ENCODE measurements at places on chromosomes 2 and 18.
A peak's percentile ranks its signal among the peaks of the same experiment; 100 is the strongest.

GRCh38 chr2:176109946-176110345 lies 2.9 kb downstream of the HOXD11 start:
- DNase-seq = no peak

- DNase-seq = no peak
These were observed 430.0 kb upstream of the TNP1 start for GRCh38 chr2:217289907-217290280.

DNA sequence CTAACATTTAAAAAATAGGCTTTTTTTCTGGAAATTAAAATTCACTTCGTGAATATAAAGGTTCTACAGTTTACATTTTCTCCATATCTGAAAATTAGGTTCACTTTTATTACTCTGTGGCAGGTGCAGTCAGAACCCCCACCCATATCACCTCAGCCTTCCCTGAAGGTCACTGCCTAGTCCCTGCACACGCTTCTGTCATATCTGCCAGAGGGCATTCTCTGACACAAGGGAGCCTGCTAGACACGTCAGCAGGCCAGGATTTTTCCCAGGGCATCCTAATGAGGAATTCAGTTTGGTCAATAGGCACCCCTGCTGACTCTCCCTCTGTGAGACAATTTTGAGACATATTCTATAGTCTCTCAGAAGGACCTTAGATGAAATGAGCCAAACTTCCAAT lies 475.7 kb upstream of the PKDCC start:
- no peak for DNase-seq

DNA sequence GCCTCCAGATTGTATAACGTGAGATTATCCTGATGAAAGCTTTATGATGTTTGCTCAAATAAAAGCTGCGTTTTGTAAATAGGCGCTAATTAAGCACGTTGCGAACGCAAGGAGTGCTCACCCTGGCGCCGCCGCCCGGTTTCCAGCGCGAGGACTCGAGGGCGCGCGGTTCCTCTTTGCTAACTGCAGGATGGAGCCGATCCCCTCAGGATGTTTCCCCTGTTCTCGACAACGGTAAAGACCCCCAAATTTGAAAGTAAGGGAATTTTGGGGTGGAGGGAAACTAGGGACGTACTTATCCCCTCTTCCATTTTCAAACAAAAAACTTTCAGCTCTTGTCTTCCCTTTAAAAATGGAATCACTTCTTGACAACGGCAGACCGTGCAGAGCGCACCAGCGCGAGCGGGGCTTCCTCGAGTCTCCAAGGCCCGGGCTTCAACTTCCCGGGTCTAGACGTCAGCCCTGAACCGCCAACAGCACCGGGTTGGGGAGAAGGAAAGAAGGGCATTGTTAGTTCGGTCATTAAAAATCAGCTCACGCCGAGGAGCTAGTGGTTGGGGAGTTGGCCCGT lies 1.1 kb upstream of the GBX2 start:
- DNase-seq = no peak

DNA sequence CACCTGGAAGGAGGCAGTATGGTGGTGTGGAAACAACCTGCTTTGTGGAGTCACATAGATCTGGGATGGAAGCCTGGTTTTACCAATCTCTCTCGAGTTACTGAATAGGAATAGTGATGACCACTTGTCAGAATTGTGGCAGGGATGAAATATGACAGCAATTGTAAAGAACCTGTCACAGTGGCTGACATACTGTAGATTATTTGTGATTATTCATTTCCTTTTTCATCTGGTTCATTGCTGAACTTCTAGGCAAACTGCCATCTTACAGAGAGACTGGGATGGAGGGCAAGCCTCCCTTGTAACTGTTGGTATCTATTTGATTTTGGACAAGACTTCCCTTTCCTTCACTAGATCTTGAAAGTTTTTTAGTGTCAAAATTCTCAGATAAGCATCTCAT lies 42.0 kb downstream of the FMNL2 start:
- no peak for DNase-seq

- DNase-seq = no peak
These were observed 14.5 kb downstream of the MOCOS start for GRCh38 chr18:36201765-36202164.

GRCh38 chr18:54023471-54023870 lies 201.0 kb downstream of the MBD2 start:
- DNase-seq = no peak

DNA sequence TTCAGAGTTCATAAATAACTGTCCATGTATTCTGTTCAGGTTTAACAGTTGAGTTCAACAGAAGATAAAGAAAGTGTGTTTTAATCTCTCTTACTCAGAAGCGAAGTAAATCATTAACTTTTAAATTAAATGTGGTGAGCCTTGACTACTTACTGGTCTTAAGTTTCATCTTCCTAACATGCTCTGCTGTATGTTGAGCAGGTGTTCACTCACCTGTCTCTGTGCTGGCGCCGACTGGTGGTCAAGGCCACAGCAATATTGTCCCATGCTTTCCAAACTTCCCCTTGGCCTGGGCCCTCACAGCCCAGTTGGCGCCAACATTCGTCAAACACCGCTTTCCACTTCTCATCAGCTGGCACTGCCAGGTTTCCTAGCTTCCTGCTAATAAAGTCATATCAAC lies 17.0 kb upstream of the MPP4 start:
- no peak for DNase-seq

DNA sequence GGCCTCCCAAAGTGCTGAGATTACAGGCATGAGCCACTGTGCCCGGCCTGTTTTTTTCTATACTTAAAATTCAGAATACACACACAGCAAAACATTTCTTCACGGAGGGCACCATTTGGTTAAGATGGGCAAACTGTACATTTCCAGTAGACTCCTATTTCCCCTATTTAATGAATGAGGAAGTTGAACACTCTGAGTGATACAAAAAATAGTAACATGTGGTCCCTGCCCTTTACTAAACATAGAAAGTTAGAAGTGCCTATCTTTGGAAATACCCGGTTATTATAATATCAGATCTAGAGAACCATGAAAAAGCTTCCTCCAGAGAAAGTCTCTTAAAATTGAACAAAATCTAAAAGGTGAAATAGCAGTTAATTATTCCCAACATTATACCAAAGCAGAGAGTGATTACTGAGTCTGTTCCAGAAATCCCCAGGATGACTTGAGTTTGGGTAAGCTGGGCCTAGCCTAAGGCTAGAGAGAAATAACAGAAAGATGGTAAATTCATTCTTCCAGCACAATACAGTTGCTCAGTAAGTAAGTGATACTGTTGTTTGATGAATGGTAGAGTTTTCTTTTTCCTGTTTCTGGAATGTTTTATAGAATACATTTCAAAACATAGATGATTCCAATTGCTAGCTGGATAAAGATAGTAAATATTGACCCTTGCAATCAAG lies 23.3 kb upstream of the RMC1 start:
- DNase-seq = no peak

DNA sequence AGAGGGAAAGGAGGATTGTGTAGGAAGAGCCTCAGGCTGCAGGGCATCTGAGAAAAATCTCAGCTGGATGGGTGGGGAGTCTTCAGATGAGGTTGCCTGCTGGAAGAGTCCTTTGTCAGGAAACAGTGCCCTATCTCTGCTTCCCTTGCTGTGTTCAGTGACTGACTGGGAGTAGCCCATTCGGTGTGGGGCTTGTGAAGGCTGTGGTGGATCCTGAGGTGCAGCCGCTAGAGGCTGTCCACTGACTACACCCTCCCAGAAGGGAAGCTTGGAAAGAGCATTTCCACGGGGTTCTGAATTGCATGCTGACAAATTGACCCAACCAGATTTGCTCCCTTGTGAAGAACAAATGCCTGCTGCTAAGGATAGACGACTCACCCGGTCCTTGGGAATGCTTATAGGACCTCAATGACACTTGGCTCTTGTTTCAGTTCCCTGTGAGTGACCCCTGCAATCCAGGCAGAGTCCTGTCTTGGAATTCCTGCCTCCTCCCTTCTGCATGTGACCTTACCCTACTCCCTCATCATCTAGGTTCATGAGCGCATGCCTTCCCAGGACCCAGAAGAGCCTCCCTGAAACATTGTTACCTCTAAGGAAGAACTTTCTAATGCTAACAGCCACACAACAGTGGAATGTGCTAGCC lies 109.7 kb upstream of the FAM136A start:
- no peak for DNase-seq

GRCh38 chr2:213816583-213816982 lies 532.3 kb downstream of the SPAG16 start:
- DNase-seq = no peak

DNA sequence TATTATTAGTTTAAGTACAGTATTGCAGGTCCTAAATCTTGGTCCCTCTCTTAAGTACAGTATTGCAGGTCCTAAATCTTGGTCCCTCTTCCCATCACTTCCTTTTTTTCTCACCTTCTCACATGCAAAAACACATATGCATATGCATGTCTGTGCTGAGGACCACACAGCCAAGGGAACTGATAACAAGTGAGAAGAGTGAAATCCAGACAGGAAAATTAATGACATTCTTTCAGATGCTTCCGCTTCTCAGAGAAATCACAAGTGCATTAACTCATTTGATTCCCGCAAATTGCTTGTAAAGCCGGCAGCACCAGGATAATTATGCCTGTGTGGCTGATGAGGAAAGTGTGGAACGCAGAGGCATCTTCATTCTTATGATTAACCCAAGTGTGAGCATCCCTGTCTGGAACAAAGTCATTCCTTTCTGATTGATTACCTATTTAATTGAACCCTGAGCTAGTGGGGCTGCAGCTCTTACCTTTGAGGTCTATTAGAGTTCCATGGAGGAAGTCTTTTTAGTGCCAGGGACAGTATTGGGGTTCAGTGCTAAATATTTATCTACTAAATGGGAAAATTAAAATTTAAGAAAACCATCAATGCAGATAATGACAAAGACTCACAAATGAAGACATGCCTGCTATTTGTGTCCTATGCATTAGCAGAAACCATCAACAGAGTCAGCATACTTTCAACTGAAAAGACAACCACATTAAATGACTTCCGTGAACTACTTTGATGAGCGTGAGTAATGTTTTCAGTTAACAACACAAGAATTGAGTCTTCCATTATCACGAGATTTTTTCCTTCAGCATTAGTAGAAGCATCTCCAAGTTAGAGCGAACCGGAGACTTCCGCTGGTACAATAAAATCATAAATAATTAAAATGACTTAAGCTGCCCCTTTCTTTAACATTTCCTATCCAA lies 220.4 kb upstream of the SLC35G4 start:
- no peak for DNase-seq

- no peak for DNase-seq
These were observed 63.1 kb downstream of the PARD3B start for GRCh38 chr2:204608237-204608939.

GRCh38 chr2:184598002-184598315 lies 370 bp upstream of the ZNF804A start:
- no peak for DNase-seq

DNA sequence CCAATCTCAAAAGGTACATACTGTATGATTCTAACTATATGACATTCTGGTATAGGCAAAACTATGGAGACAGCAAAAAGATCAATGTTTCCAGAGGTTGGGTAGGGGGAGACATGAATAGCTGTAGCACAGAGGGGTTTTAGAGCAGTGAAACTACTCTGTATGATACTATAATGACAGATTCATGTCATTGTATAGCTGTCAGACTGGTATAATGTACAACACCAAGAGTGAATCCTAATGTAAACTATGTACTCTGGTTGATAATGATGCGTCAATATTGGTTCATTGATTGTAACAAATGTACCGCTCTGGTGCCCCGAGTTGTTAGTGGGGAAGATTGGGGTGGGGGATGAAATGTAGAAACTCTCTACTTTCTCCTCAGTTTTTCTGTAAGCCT lies 172.4 kb upstream of the SPOPL start:
- no peak for DNase-seq

DNA sequence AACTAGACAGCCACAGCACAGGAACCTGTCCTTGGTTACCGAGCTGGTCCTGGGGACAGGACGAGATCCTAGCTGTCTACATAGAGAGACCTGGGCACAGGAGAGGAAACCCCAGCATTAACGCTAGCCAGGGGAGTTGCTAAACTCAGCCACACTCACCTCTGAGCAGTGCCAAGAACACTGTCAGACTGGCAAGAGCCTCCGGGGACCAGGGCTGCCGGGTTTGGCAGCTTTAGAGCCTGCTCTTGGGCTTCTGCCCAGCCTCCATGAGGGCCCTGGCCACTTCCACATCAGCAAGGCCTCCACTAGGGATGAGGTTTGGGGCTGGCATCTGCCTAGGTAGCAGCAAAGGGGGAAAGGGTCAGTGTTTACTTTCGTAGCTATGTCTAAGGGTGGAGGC lies 6.7 kb downstream of the TMBIM1 start:
- peak; percentile 47 for DNase-seq

- no peak for DNase-seq
These were observed 2.5 kb upstream of the DUSP2 start for GRCh38 chr2:96147593-96148201.

- DNase-seq = no peak
These were observed 91.3 kb downstream of the SPATS2L start for GRCh38 chr2:200397785-200398184.

DNA sequence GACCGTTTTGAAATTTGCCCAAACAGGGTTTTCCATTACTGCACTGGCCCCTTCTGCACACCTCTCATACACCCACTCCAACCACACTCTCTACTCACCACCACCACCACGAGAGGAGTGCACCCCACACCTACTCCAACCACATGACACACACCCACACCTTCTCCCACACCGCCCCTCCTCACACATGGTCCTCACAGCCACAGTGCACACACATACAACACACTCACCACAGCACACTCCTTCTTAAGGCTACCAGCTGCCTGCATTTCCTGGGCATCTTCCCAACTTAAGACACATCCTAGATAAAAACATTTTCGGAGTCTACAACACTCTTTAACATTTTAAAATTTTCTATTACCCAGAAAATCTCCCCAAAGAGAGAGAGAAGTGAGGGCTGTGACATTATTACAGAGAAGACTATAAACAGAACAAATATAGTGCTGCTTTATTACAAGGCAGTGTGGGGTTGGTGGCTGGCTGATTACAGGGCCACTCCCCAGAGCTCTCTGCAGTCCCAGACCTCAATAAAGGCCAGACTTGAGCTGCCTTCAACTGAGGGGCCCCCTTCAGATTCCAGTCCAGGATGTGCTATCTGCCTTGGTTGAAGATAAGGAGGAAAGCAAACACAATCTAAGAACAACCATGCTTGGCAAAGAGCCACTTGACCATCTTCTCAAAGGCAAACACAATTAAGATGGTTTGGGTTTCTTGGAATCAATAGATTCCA lies 36.1 kb downstream of the NHEJ1 start:
- no peak for DNase-seq

- DNase-seq = peak; percentile 40
These were observed 384.5 kb downstream of the MTX2 start for GRCh38 chr2:176653479-176654443.

- no peak for DNase-seq
These were observed 69.8 kb downstream of the BCL2 start for GRCh38 chr18:63249771-63250170.

DNA sequence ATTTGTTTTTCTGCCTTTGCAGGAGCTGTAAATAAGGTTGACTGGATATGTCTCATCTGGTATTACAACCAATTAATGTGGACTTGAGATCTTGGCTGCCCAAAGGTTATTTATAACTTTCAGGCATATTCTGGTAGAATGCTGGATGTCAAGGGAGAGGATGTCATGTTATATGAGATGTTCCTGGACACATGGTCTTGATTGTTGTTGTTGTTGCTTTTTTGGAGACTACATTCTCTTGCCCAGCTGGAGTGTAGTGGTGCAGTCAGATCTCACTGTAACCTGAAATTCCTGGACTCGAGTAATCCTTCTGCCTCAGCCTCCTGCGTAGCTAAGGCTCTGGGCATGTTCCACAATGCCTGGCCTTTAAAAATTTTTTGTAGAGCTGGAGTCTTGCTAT lies 83.3 kb downstream of the LCLAT1 start:
- DNase-seq = no peak
